Activated naive CD4-positive, alpha-beta T cell treated with anti-CD3 and anti-CD28 coated beads, Interleukin-2, amount 10 ng/mL, durations not matched to agents 7 days and 5 days (primary cell): ENCODE measurements at places on chromosomes 11 and 22.

GRCh38 chr11:28697920-28698827 is 590.0 kb downstream of the METTL15 start:
- H3K4me1 ChIP-seq = no peaks in the 10 kb centered on the region
- no peaks in the 10 kb centered on the region for H3K27me3 ChIP-seq
- DNase-seq = peak; percentile 38
- no peak overlapping the region for H3K27ac ChIP-seq
- H3K4me3 ChIP-seq = no peak overlapping the region

DNA sequence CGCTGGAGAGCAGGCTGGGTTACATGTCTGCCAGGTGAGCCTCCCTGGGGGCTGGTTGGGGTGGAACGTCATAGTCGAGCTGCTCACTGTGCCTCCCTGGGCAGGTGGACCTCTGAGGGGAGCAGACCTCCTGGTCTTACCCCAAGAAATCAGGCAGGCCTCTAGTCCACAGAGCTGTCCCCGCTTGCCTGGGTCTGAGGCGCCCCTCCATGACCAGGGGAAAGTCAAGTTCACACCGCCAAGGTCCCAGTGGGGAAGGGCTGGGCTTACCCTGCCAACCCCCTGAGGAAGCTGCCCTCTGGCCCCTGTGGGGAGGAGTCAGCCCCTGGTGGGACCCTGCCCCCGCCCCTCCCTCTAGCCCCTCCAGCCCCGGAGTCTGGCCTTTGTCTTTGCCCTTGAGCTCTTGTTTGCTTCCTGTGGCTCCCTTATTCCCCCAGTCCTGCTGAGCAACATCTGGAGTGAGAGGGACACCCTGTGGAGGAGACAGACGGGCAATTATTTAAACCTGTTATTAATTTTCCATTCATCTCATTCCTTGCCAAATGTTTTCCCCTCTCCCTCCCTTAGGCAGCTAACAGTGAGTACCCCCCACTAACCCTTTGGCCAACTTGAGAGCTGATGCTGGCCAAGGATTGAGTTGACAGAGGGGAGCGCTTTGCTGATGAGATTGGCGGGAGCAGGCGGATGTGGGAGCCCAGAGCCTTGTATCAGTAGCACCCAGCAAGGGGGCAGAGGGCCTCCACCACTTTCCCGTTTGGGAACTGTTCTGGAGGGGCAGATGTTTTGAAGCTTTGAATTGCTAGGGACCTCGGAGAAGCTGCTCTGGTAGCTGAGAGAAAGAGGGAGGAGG is 83.4 kb downstream of the CEP164 start:
- H3K4me3 ChIP-seq = no peak overlapping the region
- H3K36me3 ChIP-seq = peaks cover 15% of the 10 kb centered on the region
- no peaks in the 10 kb centered on the region for H3K4me1 ChIP-seq
- DNase-seq = no peak
- H3K27me3 ChIP-seq = peaks cover 4% of the 10 kb centered on the region

- H3K4me1 ChIP-seq = no peaks in the 10 kb centered on the region
- DNase-seq = no peak
- H3K4me3 ChIP-seq = no peak overlapping the region
- H3K27me3 ChIP-seq = no peaks in the 10 kb centered on the region
Measured at GRCh38 chr11:131724436-131724975, 354.1 kb downstream of the NTM start.

GRCh38 chr11:13784441-13784840 is 116.0 kb downstream of the FAR1 start:
- H3K27ac ChIP-seq = no peak overlapping the region
- peaks cover 34% of the 10 kb centered on the region for H3K27me3 ChIP-seq
- H3K4me1 ChIP-seq = no peaks in the 10 kb centered on the region
- no peak for DNase-seq
- H3K4me3 ChIP-seq = no peak overlapping the region

GRCh38 chr11:11288972-11289616 is 64.0 kb downstream of the CSNK2A3 start:
- no peaks in the 10 kb centered on the region for H3K36me3 ChIP-seq
- no peaks in the 10 kb centered on the region for H3K4me1 ChIP-seq
- H3K27me3 ChIP-seq = peaks cover 11% of the 10 kb centered on the region
- no peak for DNase-seq

GRCh38 chr22:45338795-45339194 is 29.1 kb downstream of the FAM118A start:
- H3K4me1 ChIP-seq = peaks cover 46% of the 10 kb centered on the region
- H3K27me3 ChIP-seq = no peaks in the 10 kb centered on the region
- no peak overlapping the region for H3K27ac ChIP-seq

DNA sequence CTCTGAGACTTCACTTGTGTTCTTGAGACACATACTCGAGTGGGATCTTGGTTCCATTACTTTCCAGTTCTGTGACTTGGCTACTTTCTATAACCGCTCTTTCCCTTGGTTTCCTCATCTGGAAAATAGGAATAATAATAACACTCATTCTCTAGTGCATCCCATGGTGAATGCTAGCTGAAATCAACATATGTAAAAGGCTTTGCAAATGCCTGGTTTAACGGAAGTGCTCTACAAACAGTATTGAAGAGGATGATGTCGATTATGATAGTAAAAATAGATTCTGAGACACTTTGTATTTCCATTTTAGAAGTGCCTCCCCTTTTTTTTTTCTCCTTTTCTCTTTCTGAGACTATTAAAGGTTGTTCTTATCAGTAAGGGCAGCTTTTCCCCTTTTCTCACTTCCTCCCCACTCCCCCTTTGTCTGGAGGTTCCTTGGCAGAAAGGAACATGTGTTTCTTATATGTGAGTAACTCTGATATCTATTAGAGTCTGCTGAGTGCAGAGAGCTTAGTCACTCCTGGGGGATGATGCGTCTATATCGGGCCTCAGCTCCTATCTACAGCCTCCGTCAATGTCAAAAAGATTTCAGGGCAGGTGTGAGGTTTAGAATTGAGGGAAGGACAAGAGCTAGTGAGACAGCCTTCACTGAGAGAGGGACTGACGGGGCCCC is 489.3 kb downstream of the NTM start:
- no peak overlapping the region for H3K4me3 ChIP-seq
- DNase-seq = no peak
- no peak overlapping the region for H3K27ac ChIP-seq
- no peaks in the 10 kb centered on the region for H3K4me1 ChIP-seq

- H3K27ac ChIP-seq = no peak overlapping the region
- no peaks in the 10 kb centered on the region for H3K36me3 ChIP-seq
- no peak overlapping the region for H3K4me3 ChIP-seq
- no peaks in the 10 kb centered on the region for H3K4me1 ChIP-seq
Measured at GRCh38 chr22:28994522-28994921, 67.1 kb downstream of the C22orf31 start.

DNA sequence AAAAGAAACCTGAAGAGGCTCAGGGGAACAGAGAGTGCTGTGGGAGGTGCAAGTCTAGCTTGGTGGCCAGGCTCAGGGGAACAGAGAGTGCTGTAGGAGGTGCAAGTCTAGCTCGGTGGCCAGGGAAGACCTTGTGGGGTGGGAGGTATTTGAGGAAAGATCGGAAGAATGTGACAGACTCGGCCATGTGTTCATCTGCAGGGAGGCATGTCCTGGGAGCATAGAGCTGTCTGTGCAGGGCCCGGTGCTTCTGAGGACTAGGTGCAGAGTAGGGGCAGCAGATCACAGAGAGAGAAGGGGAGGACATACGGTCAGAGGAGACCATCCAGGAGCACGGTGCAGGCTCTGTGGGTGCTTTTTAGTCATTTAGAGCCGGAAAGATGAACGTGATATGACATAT is 10.8 kb downstream of the IFITM10 start:
- H3K27me3 ChIP-seq = peaks cover 27% of the 10 kb centered on the region
- no peaks in the 10 kb centered on the region for H3K4me1 ChIP-seq
- DNase-seq = no peak
- H3K4me3 ChIP-seq = no peak overlapping the region

- H3K4me1 ChIP-seq = peaks cover 6% of the 10 kb centered on the region
- no peak overlapping the region for H3K27ac ChIP-seq
- H3K36me3 ChIP-seq = peaks cover 17% of the 10 kb centered on the region
- no peak for DNase-seq
- no peaks in the 10 kb centered on the region for H3K27me3 ChIP-seq
Measured at GRCh38 chr22:45843031-45843430, 133.9 kb downstream of the WNT7B start.

DNA sequence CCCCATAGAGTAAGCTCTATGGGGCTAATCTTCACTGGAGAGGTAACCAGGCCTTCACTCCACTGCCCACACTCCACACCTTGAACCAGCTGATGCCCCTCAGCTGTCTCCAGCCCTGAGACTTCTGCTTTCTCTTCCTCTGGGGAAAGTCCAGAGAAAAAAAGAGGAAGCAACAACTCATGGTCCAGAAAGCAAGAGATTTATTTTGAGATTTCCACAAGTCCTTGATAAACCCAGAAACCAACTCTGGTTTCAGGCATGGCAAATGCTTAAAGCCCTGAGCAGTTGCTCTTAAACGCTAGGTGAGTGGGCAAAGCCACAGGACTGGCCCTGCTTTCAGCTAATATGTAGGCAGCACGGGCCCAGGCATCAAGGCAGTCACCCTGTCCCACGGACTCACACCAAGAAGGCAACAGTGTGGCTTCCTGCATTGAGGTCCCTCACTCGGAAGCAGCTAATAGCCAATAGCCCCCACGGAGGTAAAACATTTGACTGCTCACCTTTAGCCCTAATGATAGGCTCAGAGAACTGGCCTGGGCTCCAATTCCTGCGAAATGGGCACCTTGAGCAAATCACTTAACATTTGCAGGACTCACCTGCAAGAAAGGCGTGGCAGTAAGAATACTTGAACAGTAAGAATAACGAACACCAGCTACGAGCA is 4.3 kb downstream of the CYB561A3 start:
- peaks cover 22% of the 10 kb centered on the region for H3K36me3 ChIP-seq
- no peak for DNase-seq

DNA sequence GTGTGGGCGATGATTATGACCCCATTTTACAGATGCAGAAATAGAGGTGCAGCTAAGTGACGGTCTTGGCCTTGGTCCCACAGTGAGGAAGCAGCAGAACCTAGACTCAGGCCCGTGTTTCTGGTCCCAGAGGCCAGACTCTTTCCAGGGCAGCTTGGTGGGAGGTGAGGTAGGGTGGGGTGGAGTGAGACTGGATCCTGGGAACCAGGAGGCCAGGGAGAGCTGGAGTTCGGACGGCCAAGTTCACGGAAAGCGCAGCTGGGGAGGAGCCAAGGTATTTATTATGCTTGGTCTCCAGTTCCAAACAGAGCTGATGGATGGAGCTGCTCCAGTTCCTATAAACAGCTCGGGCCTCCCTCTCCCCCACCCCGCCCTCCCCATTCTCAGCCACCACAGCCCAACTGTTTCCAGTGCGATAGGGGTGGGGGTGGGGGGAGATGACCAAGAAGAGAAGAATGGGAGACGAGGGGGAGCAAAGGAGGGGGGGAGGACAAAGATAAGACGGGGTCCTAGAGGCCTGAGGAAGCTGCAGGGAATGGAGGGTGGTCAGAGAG is 16.2 kb downstream of the LRRC32 start:
- peaks cover 3% of the 10 kb centered on the region for H3K4me1 ChIP-seq
- H3K27me3 ChIP-seq = peaks cover 63% of the 10 kb centered on the region
- DNase-seq = no peak
- no peaks in the 10 kb centered on the region for H3K36me3 ChIP-seq
- H3K4me3 ChIP-seq = no peak overlapping the region

- H3K4me3 ChIP-seq = no peak overlapping the region
- no peaks in the 10 kb centered on the region for H3K36me3 ChIP-seq
- H3K4me1 ChIP-seq = no peaks in the 10 kb centered on the region
- H3K27me3 ChIP-seq = peaks cover 34% of the 10 kb centered on the region
- H3K27ac ChIP-seq = no peak overlapping the region
- DNase-seq = no peak
Measured at GRCh38 chr22:42685941-42686653, 34.6 kb downstream of the A4GALT start.

DNA sequence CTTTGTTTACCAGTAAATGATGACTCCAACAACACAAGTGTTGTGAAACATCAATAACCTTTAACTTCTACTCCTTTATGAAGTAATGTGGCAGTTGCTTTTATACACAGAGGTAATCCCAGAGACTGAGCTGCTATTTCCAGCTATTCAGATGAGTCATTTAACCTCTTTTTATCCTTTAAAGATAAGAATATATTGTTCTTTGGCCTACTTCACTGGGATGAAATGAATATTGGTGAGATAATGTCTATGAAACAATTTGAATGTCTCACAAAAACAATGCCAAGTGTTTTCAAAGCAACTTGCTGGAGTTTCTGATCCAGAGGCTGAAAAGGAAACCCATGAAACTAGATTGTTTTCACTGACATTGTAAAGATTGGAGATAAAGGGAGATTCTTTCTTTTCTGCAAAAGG is 564.4 kb upstream of the LUZP2 start:
- no peak overlapping the region for H3K27ac ChIP-seq
- no peak for DNase-seq
- H3K36me3 ChIP-seq = no peaks in the 10 kb centered on the region
- H3K4me3 ChIP-seq = no peak overlapping the region
- H3K4me1 ChIP-seq = no peaks in the 10 kb centered on the region
- no peaks in the 10 kb centered on the region for H3K27me3 ChIP-seq

DNA sequence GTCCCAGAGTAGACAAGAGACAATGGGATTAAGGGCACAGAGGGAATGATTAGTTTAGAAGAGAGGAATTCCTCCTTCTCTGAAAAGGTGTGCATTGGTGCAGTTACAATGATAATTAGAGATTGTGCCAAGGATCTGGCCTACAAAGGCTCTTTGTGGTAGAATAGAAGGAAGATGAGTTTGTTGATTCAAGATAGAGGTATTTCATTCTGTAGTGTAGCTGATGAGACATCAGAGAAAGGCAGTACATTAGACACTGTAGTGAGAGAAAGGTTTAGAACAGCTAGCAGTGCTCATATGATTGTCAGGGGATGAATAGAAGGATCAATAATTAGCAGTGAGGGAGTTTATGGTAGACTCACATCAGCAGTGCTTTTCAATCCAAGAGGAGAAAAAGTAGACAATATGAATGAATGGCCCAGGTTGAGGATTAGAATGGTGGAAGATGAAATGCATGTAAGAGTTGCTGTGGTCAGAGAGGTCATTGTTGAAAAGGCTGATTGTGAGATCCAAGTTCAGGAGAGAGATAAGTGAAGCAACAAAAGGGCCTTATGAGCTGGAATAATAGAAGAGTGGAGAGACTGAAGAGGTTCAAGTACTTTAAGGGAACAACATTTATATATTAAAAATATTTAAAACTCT is 28.9 kb downstream of the SIK2 start:
- no peak overlapping the region for H3K4me3 ChIP-seq
- H3K27ac ChIP-seq = no peak overlapping the region
- no peak for DNase-seq

DNA sequence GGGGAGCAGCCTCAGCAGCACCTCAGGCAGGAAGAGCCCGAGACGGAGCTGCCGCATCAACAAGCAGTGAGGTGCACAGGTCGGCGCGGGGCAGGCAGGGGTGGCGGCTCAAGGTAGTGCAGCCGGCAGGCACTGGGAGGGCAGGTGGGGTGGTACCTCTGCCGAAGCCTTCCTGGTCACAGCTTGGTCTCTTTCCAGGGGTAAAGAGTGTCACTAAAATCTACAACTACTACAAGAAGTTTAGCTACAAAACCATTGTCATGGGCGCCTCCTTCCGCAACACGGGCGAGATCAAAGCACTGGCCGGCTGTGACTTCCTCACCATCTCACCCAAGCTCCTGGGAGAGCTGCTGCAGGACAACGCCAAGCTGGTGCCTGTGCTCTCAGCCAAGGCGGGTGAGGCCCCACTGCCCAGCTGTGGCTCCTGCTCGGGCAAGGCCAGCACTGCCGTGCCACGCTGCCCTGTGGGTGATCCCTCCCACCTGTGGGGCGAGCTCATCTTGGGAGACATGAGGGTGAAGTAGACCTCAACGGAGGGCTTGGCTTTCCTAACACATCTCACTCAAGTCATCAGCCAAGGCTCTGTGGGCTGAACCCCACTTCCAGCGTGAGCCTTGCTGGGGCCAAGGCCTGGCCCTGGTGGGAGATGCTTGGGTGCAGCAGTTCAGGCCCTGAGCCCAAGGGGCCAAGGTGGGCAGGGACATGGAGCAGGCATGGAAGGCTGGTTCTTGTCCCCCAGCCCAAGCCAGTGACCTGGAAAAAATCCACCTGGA is 13.6 kb downstream of the GATD1 start:
- H3K36me3 ChIP-seq = peaks cover 37% of the 10 kb centered on the region
- no peaks in the 10 kb centered on the region for H3K4me1 ChIP-seq
- no peak for DNase-seq
- H3K4me3 ChIP-seq = no peak overlapping the region
